ENCODE measurements at places on chromosomes 2 and 18. TPM values are rescaled to one million over a fixed set of nuclear protein-coding genes. Genes with fewer than 3 reads are reported as not detected.

GRCh38 chr2:98467082-98467536 lies 22.5 kb downstream of the INPP4A start:
- DNase-seq: no peak

Gene OR6B2
- polyA plus RNA-seq: not detected

Gene NTSR2
- polyA plus RNA-seq: not detected

DNA sequence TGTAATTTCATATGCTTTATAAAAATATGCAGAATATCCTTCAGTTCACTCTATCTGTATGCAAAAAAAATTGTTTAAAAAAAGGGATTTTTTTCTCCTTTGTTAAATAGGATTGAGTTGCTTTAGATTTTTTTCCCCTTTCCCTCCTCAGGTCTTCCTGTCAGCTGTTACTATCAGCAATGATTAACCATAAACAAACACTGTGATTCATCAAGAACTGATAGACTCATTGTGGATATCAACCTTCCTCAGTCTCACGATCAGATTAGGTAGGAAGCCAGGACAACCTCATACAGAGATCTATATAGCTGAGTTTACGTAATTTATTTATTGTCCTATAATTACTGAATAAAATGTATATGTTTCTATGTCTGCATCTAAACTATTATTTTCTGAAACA lies 2136.2 kb upstream of the CELF4 start:
- DNase-seq: no peak

GRCh38 chr18:38900031-38900430 lies 1334.4 kb upstream of the CELF4 start:
- DNase-seq: no peak

Gene LIMS3
- polyA plus RNA-seq: 0.05 TPM

Gene PLCL1
- polyA plus RNA-seq: 0.01 TPM

DNA sequence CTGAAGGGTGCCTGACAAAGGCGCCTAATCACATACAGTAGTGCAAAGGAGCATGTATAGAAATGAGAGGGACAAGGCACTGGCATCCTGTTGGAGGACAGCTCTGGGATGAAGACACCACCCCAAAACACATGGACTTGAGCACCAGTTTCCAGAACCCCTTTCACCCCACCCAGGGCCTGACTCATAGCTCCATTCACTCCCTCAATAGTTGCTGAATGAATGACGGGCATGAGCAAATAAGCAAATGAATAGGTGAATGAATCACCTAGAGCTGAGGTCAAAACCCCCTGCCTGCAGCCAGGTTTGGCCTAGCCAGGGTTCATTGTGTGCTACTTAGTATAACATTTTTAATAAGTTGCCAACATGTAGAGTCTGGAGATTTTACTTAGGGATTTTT lies 66.3 kb downstream of the NRP2 start:
- peak; percentile 92 for DNase-seq

Gene NGEF
- polyA plus RNA-seq: 0.13 TPM

GRCh38 chr2:241940329-241940728 lies 70.8 kb downstream of the RTP5 start:
- no peak for DNase-seq

Gene SOX11
- not detected for polyA plus RNA-seq

- no peak for DNase-seq
Measured at GRCh38 chr2:143960177-143960576, 559.7 kb downstream of the ZEB2 start.

- DNase-seq: no peak
Measured at GRCh38 chr2:71884303-71885042, 263.2 kb downstream of the CYP26B1 start.

Gene MARCO
- polyA plus RNA-seq: 0.17 TPM

DNA sequence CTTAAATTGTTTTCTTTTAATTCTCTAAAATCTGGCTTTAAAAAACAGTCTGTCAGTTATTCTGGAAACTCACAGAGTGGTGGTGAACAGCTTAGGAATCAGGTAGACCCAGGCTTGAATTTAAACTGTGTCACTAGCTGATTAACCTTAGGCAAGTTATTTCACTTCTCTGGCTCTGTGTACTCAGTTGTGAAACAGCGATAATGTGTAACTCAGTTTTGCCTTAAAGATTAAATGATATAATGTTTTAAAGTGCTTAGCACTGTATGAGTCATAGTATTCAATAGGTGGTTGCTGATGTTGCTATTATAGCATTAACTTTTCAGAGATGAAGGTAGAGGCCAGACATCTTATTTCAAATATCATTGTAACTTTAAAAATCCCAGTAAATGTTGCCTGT lies 40.7 kb downstream of the PKP4 start:
- no peak for DNase-seq

DNA sequence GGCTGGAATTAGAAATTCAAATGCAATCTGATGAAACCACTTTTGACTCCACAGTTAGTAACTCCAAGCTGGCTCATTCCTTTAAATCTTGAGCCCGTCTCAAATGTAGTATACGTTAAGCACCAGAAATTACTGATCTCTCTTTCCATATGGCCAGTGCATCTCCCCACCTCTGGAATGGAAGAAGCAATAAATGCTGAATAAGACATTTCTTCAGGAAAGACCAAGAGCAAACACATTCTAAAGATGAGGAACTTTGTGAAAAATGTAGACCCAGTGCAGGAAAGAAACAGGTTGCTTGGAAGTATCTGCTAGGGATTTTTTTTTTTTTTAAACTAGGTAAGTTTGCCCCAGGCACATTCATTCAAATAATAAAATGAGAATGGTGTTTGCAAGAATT lies 143.1 kb upstream of the FBXO11 start:
- no peak for DNase-seq

GRCh38 chr2:209553913-209554312 lies 130.1 kb downstream of the MAP2 start:
- no peak for DNase-seq

Gene HS1BP3
- polyA plus RNA-seq: 21.2 TPM

DNA sequence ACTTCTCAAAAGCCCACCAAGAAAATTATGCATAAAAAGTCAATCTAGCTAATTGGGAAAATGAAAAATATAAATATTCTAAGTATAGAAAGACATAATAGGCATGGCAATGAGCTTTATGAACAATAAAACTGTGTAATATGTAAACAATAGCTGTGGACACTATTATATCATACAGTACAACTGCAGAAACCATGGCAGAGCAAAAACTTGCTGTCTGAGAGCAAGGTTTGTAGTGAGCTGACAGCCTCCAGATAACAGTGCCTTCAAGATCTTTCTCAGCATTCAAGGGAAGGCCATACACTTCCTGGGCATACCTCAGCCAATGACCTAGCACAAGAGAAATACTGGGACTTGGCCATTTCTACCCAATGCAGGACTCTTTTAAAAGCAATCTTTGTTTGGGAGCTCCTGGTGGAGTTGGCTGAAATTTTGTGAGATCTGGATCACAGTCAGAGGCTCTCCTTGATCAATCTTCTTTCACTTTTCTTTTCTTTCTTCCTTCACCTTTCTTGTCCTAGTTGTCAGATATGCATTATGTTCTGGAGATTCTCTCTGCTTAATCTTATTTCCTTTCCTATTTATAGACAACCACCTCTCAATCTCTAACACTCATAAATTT lies 427.2 kb upstream of the UBE2E3 start:
- no peak for DNase-seq

DNA sequence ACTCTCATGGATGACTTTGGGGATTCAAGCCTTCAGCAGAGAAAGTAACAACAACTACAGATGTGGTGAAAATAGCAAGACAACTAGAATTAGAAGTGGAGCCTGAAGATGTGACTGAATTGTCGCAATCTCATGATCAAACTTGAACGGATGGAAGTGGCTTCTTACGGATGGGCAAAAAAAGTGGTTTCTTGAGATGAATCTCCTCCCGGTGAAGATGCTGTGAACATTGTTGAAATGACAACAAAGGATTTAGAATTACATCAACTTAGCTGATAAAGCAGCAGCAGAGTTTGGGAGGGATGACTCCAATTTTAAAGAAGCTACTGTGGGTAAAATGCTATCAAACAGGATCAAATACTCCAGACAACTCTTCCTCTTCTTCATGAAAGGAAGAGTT lies 43.1 kb downstream of the AAK1 start:
- DNase-seq: no peak

DNA sequence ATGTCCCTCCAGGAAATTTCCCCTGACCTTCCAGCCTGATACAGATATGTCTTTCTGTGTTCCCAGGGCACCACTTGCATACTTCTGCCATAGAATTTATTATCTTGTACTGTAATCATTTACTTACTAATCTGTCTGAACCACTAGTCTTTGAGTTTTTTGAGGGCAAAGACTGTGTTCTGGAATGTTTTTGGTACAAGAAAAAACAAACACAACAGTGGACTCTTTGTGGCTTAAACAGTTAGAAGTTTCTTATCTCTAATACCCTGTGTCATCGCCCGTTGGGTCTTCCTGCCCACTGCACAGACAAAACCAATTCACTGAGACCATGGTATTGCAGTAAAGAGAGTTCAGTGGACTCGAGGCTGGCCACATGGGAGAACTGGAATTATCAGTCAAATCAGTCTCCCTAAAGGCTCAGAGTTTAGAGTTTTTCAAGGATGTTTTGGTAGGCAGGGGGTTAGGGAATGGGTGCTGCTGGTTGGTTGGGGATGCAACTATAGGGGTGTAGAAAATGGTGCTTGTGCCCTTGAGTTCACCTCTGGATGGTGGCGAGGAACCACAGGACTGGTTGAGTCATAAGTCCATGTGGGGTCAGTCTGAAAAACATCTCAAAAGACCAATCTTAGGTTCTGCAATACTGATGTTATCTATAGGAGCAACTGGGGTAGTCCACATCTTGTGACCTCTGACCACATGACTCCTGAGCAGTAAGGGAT lies 20.3 kb downstream of the RALB start:
- no peak for DNase-seq

Data from keratinocyte (primary cell).